Right ventricle myocardium superior (tissue), 1 donor: ENCODE measurements at places on chromosomes 2 and 18.

DNA sequence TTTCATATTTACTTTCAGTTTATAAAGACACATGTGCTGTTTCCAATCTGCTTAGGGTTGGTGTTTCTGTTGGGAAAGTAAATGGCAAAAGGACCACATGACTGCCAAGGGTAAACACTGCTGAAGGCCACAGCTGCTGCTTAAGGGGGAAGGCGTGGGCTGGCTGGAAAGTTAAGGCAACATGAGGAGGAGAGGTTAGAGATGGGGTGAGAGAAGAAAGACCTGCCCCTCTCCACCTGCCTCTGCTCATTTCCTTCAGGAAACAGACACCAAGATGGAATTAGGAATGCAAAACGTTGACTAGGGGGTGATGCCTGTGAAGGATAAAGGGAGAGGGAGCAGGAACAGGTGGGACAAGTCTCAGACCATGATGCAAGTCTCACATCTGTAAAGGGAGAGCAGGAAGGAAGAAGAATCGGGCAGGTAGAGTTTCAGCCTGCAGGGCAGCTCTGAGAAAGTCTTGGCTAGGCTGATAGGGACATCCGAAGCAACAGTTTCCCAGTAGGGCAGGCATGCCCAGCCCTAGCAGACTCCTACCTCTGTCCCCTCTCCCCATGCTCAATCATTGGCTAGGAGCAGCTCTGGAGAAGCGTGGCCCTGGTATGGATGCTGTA is 86.0 kb downstream of the CDC42EP3 start:
- DNase-seq: no peak

DNA sequence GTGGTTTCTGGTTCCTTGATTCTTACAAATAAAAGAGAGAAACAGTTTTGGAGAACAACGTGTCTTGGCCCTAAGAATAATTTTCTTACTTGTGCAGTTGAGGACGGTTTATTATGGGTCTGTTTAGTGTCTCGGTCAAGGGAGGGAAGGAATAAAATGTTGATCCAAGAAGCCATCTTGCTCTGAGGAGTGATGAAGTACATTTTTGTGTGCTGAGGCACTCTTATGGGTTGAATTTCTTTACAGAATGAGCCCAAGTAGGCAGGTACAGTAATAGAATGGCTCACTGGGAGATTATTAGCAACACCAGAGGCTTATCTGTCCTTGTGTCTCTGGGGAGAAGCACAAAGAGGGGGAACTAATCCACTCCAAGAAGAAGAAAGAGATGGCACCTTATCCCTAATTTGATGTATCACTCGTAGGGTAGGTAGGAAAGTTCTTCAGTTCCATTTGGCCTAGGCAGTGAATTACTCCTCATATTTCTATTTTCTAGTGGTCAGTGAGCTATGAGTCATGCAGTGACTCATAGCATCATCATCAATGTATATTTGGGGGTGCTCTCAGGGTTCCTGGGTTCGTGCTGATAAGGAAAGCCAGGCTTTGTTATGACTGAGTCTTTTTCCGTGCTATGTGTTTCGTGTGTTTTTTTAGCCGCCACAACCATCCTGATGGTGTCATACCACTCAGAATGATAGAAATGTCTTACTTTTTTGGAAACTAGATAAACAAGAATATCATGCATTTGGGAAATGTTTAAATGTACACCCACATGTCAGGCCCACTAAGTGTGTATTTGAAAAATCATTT is 250.1 kb upstream of the CTAGE1 start:
- DNase-seq: no peak

DNA sequence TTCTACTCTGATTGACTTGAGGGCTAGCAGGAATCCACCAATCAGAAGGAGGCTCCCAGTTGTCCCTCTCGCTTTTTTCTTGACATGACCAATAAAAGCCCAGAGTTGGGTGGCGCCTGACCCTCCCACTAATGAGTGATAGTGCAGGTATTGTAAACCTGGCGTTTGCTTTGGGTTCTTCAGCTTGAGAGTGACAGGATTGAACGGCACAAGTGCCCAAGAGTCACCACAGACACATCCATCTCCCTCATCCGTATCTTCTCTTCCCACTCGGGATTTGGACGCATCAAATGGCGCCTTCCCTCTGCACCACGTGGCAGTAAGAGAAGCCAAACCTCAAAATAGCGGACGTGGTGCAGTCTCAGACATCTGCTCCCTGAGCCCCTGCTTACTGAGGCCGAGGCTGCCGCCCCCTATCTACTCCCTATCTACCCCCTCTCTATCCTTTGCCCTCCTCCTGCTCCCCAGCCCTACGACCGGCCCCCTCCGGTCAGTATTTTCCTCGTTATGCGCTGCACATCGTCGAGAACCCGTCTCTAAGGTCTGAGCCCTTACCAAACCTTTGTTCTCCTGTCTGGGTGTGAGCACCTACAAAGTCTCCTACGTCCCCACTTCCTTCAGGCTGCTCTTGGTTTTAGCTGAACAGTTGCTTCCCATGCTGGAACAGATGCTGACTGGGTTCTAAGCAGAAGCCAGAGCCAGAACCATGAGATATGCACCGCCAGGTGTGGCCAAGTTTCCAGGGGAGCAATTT is 881 bp upstream of the FAM161A start:
- peak; percentile 86 for DNase-seq

- no peak for DNase-seq
Measured at GRCh38 chr2:114609801-114610200, 167.4 kb downstream of the DPP10 start.

DNA sequence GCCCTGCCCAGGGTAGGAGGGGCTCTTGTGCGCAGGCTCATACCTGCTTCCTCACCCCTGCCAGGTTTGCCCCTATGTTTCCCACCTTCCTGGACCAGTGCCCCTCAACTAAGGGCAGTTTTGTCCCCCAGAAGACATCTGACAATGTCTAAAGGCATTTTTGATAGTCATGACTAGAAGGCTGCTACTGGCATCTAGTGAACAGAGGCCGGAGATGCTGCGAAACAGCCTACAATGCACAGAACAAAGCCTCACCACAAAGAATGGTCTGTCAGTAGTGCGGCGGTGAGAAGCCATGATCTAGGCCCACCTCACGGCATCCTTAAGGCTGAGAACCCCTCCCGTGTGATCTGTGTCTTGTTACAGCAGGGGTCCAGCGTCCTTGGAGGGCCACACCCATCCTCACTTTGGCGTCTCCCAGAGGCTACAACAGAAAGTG is 96.0 kb downstream of the TMEM17 start:
- no peak for DNase-seq

DNA sequence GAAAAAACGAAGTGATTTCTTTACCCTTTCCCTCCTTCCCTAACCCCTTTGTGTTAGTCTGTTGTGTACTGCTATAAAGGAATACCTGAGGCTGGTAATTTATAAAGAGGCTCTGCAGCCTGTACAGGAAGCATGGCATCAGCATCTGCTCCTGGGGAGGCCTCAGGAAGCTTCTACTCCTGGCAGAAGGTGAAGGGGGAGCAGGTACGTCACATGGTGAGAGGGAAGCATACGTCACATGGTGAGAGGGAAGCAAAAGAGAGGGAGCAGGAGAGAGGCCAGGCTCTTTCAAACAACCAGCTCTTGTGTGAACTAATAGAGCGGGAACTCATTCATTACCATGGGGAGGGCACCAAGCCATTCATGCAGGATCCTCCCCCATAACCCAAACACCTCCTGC is 126.2 kb downstream of the CAPN13 start:
- no peak for DNase-seq

GRCh38 chr2:148282201-148282600 is 261.3 kb downstream of the MBD5 start:
- no peak for DNase-seq
